ENCODE measurements at places on chromosomes 5 and 9.

DNA sequence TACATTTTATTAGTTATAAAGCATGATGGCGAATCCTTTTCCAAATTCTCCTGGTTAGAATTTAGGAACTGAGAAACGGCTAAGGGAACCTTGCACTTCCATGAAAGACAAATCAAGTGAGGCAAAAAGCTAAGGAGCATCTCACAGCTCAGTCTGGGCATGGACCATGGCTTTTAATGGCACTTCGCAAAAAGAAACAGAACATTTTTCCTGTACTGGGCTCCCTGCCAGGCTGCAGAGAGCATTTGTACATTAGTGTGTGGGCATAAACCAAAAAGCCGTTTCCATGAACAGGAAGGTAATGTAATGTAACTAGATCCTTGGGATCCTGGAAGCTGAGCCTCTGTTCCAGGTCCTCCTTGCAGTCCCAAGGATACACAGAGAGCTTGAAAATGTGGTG lies 354.2 kb downstream of the MRPS30 start:
- DNase-seq = no peak

- DNase-seq = no peak
Measured at GRCh38 chr9:101635473-101635872, 40.7 kb upstream of the PPP3R2 start.

DNA sequence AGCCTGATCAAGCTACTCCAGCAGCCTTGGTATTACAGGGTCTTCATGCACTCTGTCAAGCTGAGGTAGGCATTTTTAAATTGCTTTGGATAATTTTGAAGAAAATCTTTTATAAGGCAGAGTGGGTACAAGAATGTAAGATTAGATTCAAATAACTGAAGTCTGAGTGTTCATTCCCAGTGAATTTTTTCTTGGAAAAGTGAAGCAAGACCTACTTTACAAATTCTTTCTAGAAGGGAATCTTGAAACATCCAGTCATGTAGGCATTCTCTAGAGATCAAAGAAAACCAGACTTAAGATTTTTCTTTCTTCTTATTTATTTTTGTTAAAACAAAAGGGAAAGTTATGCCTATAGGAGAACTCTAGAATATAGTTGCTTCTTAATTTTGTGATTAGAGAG lies 139.0 kb downstream of the FOCAD start:
- no peak for DNase-seq

GRCh38 chr5:106185661-106186081 lies 1485.1 kb downstream of the EFNA5 start:
- DNase-seq = no peak

DNA sequence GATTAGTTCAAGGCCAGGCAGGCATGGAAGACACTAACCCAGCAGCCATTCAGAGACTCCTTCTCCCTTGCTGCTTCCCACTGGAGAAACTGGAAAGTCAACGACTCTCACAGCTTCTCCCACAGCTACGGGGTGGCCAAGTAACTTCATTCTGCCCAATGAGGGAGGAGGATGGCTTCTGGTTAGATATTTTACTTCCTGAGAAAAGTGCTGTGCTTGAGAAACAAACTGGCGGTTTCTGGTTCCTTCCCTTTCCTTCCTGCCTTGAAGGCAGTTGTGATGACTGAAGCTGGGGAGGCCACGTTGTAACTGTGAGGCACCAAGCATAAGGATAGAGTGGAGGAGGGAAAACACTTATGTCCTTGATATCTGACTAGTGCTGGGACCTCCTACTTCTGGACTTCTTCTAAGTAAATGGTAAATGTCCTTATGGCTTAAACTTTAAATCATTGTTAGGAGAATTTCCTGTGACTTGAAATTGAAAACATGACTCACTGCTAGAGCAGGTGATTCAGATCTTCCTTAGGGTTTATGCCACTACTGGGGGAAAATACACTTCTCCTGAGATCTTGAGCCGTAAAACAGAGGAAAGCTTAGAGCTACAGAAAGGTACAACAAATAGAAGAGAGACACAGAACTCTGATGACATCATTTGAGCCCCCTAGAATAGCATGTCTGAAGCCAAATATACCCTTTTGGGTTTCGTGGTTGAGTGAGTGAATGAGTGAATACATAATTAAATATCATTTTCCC lies 3.1 kb upstream of the GNPDA1 start:
- peak; percentile 67 for DNase-seq

DNA sequence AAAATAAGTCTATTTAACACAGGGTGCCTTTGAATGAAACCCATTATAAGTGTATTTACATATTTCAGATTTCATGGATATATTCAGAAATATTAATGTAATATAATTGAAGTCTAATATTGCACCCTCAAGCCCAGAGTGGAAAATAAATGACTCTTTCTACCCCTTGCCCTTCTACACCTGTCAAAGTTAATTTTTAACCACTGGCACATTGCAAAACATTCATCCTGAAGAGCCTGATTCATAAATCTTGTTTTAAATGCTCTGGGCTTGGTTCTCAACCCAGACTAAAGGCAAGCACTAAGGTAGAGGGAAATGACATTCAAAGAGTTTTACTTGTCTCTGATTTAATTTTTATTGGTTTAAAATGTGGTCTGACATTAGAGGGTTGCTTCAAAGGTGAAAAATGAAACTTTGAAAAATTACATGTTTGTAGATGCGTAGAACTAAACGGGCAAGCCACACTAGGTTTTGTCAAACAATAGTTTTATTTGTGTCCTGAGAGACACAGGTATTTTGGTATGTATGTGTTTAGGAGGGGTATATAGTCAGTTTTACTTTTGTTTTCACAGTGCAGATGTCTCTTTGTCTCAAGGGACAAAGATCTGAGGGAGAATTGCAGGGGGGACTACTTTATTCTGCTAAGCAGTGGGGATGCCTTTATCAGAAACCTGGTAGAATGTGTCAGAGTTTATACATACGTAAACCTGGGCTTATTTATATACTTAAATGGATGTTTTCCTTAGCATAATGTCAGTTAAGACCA lies 69.7 kb downstream of the PIK3R1 start:
- no peak for DNase-seq

GRCh38 chr5:51389577-51390463 lies 6.6 kb downstream of the ISL1 start:
- no peak for DNase-seq

DNA sequence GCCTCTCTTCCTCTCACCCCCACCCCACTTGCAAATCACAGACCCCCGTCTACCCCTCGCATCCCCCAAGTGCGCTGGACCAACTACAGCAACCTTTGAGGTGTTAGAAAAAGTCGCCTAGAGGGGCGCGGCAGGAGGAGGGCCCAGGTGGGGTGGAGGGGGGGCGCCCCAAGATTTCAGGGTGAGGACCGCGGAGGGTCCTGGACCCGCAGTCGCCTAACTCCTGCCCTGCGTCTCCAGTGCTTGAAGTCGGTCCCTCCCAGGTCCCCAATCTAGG lies 379 bp upstream of the EGFLAM start:
- DNase-seq = no peak

- DNase-seq = peak; percentile 33
Measured at GRCh38 chr5:149317281-149318048, 27.8 kb upstream of the GRPEL2 start.

- DNase-seq = no peak
Measured at GRCh38 chr9:81513059-81513458, 176.3 kb downstream of the TLE1 start.

- no peak for DNase-seq
Measured at GRCh38 chr5:31471916-31472315, 60.0 kb downstream of the DROSHA start.
